ENCODE measurements at places on chromosomes 4 and X. TPM values are rescaled to one million over a fixed set of nuclear protein-coding genes. Genes with fewer than 3 reads are reported as not detected.

- H3K4me1 ChIP-seq: no peaks in the 10 kb centered on the region
- H3K27me3 ChIP-seq: no peaks in the 10 kb centered on the region
- H3K4me3 ChIP-seq: no peak overlapping the region
- H3K36me3 ChIP-seq: no peaks in the 10 kb centered on the region
- H3K27ac ChIP-seq: no peak overlapping the region
Measured at GRCh38 chrX:1521459-1521956, 15.5 kb downstream of the P2RY8 start.

DNA sequence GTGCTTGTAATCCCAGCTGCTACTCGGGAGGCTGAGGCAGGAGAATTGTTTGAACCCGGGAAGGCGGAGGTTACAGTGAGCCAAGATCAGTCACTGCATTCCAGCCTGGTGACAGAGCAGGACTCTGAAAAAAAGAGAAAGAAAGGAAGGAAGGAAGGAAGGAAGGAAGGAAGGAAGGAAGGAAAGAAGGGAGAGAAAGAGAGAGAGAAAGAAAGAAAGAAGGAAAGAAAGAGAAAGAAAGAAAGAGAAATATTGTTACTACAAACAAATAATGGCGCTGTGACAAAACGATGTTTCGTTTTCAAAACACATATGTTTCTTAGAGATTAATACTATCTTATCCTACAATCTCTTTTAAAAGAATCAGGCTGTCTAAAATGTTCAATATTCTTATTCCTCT, 42.1 kb upstream of the CCDC160 start:
- no peak overlapping the region for H3K27ac ChIP-seq
- no peaks in the 10 kb centered on the region for H3K36me3 ChIP-seq
- H3K4me1 ChIP-seq: no peaks in the 10 kb centered on the region
- no peaks in the 10 kb centered on the region for H3K27me3 ChIP-seq
- no peak overlapping the region for H3K4me3 ChIP-seq
- no peak for DNase-seq

DNA sequence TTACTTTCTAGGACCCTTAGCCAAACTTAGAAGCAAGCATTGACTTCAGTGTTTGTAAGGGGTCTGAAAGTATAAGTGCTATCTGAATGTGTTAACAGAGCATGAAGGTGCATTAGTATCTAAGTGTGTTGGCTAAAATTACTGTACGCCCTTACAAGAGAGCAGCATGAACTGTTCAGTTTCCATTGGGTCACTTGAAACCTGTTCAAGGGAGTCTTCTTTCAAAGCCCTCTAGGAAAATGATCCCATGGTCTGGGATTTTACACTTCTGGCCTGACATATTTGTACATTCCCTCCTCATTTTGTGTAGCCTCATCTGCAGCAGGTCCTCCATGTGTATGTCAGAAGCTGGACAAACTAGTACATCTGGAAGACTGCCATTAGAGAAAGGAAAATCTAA, 3.2 kb downstream of the PRDX4 start:
- no peaks in the 10 kb centered on the region for H3K27me3 ChIP-seq
- no peak for DNase-seq
- H3K4me3 ChIP-seq: no peak overlapping the region
- peaks cover 6% of the 10 kb centered on the region for H3K4me1 ChIP-seq

DNA sequence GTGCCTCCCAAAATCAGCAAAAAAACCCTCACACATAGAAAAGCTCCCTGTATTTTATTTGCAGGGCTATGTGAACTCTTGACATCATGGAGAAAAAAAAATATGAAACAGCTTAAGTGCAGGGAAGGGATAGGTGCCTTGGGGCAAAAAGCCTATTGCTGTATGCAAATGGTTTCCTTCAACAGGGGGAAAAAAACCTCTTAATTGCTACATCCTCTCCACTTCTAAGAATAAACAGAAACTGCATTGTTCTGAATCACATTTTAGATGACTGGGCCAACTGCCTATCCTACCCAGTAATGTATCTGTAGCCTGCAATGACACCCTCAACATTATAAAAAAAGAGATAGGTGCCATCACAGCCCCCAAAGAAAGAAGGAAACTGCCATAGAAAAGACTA, 229.4 kb upstream of the GALNTL6 start:
- DNase-seq: no peak
- no peak overlapping the region for H3K4me3 ChIP-seq
- H3K36me3 ChIP-seq: no peaks in the 10 kb centered on the region
- no peaks in the 10 kb centered on the region for H3K4me1 ChIP-seq
- no peaks in the 10 kb centered on the region for H3K27me3 ChIP-seq

The AKAP14 gene
- not detected for polyA plus RNA-seq

The RS1 gene
- not detected for polyA plus RNA-seq

The YY2 gene
- polyA plus RNA-seq: 1.1 TPM

The BANK1 gene
- polyA plus RNA-seq: 2.2 TPM

The IL3RA gene
- polyA plus RNA-seq: 1.9 TPM

Data from hepatocyte (in vitro differentiated cells).